ENCODE measurements at places on chromosomes 2 and 18.

DNA sequence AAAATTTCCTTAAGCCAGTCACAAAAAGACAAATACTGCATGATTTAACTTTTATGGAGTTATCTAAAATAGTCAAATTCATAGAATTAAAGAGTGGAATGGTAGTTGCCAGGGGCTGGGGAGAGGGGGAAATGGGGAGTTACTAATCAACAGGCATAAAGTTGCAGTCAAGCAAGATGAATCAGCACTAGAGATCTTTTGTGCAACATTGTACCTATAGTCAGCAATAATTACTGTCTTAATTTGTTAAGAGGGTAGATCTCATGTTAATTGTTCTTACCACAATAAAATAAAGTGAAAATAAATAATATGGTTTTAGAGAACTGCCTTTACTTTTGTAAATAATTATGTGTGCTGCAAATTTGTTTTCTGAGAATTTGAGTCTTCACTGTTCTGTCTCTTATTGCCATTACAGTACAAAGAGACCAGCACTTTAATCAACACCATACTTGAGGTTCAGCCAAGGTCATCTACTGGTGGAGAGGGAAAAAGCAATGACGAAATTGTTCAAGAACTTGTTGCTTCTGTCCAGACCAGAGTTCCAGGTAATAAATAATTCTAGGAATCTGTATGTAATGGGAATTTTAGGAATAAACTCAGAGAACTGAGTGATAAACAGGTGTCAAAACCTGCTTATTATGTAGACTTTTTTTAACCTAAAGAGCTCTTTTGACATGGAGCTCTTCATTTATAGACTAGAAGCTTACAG lies 75.5 kb downstream of the TRABD2A start:
- DNase-seq: no peak

DNA sequence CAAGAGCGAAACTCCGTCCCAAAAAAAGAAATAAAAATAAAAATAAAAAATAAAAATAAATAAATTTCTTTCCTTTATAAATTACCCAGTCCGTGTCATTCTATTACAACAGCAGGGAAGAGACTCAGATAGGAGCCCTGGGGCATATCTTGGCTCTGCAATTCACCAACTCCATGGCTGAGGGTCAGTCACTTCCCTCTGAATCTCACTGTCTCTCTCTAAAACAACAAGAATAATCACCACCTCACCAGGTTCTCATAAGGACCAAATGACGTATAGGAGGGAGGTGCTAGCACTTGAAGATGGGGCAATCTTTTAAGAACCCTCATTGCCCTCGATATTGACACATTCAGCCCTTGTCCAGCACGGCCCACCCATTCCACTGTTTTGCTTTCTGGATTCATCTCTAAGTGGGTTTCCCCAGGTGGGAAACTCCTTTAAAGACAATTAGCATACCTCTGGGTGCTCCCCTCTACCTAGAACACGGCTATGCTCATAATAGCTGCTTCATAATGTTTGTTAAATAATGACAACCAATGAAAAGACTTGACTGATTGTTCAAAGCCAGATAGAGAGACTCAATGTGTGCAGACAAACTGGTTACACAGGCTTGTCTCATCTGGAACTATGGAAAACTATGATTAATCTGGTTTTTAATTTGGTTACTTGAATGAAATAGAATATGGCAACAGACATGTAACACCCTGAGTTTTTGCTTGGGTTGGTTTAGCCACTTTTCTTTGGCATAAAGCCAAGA lies 15.1 kb downstream of the MYCN start:
- DNase-seq: no peak

- no peak for DNase-seq
Measured at GRCh38 chr2:37615804-37616676, 55.4 kb downstream of the CDC42EP3 start.

DNA sequence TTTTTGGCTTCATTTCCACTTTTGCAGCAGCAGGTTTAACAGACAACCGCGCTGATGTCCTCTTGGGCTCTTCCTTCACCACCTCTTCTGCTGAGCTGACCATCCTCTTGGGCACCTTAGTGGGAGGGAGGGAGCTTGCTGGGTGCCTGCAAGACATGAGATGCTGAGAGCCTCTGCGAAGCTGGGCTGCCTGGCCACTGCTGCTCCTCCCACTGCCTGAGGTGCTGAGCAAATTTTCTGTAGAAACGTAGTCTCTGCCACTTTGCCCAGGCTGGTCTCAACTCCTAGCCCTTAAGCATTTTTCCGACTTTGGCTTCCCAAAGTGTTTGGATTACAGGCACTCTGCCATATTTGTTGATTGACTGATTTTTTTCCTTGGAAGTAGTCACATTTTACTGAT lies 422.2 kb upstream of the MC4R start:
- no peak for DNase-seq

GRCh38 chr2:86014493-86014892 lies 91.2 kb downstream of the POLR1A start:
- no peak for DNase-seq

GRCh38 chr18:58886431-58886830 lies 21.8 kb downstream of the ZNF532 start:
- no peak for DNase-seq

- DNase-seq: no peak
Measured at GRCh38 chr2:64260093-64260803, 116.0 kb upstream of the PELI1 start.

GRCh38 chr2:79855264-79856006 lies 342.6 kb downstream of the CTNNA2 start:
- DNase-seq: no peak

DNA sequence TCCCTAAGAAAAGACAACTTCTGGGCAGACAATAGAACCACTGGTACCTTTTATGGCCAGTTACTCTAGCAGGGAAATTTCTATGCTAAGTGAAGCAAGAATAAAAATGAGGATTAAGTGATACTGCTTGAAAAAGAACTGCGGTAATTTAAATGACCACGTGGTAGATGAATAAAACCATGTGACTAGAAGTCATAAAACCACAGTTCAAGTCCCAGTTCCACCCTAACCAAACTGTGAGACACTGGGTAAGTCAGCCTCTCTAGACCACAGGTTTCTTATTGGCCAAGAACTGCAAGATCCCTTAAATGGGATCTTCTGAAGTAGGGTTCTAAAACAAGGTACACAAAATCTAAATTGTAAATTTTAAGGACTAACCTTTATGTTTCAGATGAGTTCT lies 12.7 kb downstream of the TMEM237 start:
- DNase-seq: no peak

- no peak for DNase-seq
Measured at GRCh38 chr18:78390348-78390951, 589.2 kb upstream of the SALL3 start.

GRCh38 chr2:123717636-123718334 lies 307.3 kb upstream of the CNTNAP5 start:
- no peak for DNase-seq

DNA sequence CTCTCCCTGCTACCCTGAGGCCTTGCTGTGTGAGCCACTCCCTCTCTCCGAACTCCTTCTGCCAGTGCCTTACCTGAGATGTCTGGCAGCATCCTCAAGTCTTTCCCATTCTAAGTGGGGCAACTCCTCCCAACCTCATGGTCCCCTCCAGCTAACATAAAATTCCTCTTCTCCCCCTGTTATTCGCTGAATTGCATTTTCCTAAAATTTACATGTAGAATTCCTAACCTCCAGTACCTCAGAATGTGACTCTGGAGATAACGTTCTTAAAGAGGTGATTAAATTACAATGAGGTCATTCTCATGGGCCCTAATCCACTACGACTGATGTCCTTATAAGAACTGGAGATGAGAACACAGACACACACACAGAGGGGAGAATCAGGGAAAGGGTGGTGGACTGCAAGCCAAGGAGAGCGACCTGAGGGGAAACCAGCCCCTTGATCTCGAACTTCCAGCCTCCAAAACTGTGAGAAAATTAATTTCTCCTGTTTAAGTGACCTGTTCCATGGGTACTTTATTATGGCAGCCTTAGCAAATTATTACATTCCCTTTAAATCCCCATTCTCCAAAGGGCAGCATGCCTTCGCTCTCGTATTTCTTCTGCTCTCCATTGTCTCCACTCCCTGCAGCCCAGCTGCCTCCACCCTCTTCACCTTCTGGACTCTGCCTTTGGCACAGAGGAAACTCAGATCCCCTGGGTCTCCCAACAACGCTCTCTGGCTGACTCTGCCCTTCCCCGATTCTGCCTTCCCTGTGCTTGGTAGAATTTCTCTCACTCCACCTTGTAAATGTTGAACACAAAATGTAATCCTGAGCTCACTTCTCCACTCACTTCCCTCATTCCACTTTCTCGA lies 70.5 kb downstream of the TGIF1 start:
- DNase-seq: no peak

DNA sequence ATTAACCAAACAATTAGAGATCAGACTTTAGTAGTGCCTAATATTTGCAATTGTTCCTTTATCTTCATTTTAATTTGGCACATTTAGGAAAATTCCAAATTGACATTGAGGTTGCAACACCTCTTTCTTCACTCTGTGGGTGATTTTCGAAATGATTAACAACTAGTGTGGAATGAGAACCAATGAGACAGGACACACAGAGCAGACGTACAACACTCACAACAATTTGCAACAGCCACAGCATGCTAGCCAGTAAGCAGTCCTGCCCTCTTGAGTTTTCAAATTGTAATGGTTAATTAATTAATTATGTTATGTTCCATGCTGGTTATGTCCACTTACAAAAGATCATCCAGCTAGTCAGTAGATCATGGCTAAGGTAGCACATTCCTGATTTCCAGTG lies 339.3 kb downstream of the LRP1B start:
- DNase-seq: no peak

- no peak for DNase-seq
Measured at GRCh38 chr2:43566461-43566729, 29.4 kb downstream of the THADA start.

GRCh38 chr2:1910592-1911246 lies 166.4 kb upstream of the PXDN start:
- DNase-seq: peak; percentile 43

GRCh38 chr2:168939918-168940317 lies 38.8 kb downstream of the G6PC2 start:
- DNase-seq: no peak

DNA sequence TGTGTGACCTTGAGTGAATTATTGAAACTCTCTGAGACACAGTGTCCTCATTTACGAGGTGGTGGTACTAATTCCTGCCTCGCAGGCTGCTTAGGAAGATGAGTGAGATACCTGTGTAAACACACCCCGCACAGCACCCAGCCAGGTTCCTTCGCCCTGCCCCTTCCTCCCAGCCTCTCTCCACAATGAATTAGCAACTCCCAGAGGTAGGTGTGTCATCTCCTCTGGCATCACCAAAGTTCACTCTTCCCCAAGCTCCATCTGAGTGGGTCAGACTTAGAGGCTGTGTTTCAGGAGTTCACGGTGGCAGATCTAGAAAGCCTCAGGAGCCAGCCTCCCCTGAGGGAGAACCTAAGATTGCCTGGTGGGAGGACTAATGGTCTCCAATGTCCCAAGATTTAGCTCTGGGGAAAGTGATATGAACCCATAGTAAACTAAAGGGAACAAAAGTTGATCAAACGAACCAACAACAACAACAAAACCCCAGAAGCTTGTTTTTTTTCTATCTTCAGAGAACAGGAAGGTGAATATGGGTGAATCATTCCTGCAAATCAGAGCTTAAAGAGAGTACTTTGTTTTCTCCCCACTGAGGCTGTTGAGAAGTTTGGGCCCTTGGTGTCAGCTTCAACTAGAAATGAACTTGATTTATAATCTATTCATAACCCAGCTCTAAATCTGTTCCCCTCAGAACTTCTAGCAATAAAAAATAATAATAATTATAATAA lies 44.4 kb upstream of the NRP2 start:
- DNase-seq: no peak

DNA sequence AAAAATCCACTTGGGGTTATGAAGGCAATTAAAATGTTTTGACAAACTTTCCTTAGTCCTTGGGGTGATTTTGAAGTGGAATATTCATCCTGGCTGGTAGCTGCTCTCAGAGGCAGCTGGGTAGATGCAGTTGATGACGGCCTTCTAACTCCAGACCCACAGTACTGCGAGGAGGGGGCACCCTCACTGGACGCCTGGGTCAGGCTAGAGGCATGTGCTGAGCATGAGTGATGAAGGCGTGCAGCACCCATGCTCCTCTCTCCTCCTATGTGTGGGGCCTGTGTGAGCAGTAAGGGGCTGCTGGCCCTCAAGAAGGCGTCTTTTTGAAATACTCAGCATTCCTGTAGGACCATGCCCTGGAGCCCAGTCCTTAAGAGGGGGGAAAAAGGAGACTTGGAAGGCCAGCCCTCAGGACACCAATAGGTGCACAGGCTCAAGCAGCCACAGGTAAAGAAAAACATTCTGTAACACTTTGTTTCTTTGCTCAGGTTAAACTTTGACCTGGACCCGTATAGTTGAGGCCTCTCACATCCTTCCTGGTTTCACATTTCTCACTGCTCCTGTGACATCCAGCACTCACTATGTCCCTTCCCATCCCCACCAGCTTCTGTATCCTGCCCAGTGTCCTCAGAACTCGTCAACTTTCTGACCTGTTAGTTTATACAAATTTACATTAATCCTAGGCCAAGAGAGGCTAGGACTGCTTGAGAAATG lies 64.4 kb downstream of the CD8B2 start:
- DNase-seq: no peak

GRCh38 chr2:106954304-106954703 lies 68.3 kb upstream of the ST6GAL2 start:
- DNase-seq: no peak
